ENCODE measurements at places on chromosomes 4 and X.

DNA sequence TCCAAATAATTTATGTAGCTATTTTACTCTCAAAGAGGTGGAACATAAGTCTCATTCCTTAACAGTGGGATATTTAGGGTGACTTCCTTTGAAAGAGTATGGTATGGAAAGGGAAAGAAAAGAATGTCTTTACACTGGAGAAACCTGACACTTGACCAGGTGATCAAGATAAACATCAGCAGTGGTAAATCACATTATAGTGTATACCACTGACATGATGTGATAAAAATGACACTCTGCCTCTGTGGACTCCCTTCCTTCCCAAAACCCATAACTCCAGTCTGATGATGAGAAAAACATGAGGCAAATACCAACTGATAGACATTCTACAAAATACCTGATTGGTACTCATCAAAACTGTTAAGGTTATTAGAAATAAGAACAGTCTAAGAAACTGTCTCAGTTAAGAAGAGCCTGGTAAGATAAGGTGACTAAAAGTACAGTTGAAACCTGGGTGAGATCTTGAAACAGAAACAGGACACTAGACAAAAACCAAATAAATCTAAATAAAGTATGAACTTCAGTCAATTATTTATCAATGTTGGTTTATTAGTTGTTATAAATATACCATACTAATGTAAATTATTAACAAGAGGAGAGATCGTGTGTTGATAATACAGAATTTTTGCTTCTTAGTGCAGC lies 144.2 kb upstream of the PCDH18 start:
- no peak for DNase-seq

DNA sequence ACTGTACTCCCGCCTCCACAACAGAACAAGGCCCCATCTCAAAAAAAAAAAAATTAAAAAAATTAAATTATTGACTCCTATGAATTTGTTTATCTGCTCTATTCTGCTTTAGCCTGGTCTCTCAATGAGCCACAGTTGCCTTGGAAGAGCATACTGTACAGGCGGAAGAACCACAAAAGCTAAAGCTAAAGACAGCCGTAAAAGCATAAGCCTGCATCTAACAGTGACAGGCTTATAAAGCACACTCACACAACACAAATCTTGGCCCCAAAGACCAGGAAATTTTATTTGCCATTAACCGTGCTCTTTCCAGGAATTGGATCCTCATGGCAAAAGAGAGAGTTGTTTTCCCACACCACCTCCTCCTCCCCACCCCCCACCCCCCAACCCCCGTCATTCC lies 53.5 kb upstream of the KLF3 start:
- DNase-seq = no peak

DNA sequence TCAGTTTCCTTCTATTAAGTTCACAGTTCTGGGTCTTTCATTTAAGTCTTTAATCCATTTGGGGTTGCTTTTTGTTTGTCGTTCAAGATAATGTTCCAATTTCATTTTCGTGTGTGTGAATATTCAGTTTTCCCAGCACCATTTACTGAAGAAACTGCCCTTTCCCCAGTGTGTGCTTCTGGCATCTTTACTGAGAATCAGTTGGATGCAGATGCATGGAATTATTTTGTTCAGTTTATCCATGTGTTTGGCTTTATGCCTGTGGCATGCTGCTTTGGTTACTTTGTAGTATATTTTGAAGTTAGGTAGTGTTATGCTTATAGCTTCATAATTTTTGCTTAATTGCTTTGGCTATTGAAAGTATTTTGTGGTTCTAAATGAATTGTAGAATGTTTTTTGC lies 163.8 kb upstream of the HDX start:
- DNase-seq = no peak

- DNase-seq = no peak
Observed at GRCh38 chr4:152010710-152011079, 249.9 kb upstream of the GATB start.

DNA sequence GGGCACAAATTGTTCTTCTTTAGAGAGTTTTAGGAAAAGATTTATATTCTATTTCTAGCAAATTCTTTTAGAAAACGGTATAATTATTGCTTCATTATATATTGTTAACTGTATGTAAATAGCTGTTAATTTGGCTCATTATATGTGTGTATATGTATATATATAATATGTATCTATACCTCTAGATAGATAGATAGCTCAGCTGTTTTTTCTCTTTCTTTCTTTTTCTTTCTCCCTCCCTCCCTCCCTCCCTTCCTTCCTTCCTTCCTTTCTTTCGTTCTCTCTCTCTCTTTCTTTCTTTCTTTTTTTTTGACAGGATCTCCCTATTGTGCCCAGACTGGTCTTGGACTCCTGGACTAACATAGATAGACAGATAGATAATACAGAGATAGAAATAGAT lies 1538.8 kb downstream of the PCDH7 start:
- no peak for DNase-seq

DNA sequence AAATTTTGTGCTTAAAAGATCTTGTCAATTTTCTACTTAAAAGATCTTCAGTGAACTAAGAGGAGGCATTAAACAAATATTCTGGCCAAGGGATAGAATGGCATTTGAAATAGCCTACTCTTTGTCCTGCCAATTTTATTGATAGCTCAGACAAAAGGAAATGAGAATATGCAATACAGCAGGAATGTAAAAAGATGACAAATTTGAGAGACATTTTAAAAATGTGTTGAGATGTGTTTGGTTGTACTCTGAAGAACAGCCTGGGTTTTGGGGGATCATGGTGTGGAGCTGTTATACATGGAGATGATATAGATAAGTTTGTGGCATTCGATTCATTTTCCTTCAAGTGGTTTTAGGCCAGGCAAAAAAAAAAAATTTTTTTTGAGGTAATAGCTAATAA lies 11.6 kb upstream of the MAD2L1 start:
- DNase-seq = no peak

- no peak for DNase-seq
Observed at GRCh38 chrX:78946178-78946931, 1.2 kb downstream of the P2RY10 start.

- DNase-seq = no peak
Observed at GRCh38 chr4:88819818-88820697, 122.4 kb upstream of the NAP1L5 start.
